ENCODE measurements at places on chromosomes 6 and 20. TPM values are rescaled to one million over a fixed set of nuclear protein-coding genes. Genes with fewer than 3 reads are reported as not detected.

- DNase-seq, result no peak
Measured at GRCh38 chr20:63500902-63501817, 2.3 kb upstream of the EEF1A2 start.

GRCh38 chr6:31356216-31356945 is 598 bp downstream of the HLA-B start:
- peak; percentile 46 for DNase-seq

DNA sequence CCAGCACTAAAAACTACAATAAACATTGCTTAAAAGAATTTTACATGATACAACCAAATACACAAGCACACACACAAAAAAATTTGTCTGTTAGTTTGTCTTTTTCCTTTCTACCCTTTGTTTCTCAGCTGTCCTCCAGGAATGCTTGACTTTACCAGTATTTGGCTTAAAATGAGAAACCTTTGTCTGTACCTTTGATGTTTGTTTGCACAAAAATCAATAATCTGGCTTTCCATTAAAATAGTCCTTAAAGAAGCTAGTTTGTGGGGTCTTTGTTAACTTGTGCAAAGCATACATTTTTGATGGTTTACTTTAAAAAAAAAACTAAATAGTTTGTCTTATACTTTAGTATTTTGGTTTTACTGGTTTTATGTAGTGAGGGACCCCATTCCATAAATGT is 49.3 kb downstream of the RPRD1B start:
- no peak for DNase-seq

DNA sequence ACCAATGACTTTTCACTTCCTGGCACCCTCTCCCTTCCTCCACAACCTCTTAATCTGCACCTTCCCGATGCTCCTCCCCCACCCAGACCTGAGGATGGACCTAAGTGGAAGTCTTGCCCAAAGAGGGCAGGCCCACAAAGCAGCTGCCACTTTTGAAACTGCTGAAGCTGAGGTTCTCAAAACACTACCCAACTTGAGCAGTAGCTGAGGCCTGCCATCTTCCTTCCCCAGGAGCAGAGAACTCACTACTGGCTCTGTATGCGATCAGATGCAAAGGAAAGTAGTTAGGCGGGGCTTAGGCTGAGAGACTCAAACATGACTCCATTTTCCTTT is 1.5 kb downstream of the HM13 start:
- DNase-seq, result no peak

DNA sequence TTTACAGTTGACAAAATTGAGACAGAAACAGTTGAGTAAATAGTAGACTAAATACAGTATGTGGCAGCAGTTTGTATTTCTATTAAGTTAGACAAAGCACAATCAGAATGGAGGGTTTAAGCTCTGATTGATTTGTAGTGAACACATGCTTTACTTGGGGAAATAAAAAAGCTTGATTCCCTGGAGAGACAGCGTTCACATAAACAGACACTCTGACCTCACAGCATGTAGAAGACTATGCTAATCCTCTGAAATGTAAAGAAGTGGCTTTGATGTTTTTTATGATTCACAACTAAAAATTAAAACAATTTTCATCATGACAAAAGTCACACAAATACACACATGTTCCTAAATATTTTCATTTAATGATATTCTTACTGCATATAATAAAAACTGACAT is 126.9 kb upstream of the FAM83B start:
- no peak for DNase-seq

- no peak for DNase-seq
Measured at GRCh38 chr6:123804787-123805540, 1.3 kb downstream of the NKAIN2 start.

DNA sequence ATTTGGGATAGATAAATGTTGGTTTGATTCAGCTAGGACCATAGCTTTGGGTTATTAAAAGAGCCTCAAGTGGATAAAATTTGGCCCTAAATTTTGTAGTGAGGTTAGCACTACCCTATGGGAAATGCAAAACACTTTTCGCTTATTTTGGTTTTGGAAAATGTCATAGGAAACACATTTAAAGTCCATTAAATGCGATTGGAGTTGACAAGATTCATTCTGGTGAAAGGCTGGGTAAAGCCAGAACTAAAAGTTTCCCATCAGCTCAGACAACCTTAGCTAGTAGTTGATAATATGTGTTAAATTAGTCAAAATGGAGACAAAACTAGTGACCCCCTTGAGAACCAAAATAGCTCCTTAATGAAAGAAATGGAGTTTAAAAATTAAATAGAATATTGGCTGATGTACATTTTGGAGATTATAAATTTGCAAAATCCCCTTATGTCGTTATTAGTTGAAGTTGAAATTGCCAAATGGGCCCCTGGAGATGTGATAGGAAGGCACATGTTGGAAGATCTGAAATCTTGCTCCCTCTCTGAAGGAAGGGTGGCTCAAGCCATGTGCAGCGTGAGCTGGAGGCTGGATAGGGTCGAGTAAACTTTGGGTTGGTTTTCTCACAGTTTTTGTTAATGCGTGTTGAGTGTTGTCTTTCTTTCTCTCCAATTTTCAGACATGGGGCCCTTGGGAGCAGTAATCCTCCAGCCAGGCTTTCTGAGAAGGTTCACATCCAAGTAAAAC is 72.8 kb downstream of the CD83 start:
- DNase-seq, result no peak

DNA sequence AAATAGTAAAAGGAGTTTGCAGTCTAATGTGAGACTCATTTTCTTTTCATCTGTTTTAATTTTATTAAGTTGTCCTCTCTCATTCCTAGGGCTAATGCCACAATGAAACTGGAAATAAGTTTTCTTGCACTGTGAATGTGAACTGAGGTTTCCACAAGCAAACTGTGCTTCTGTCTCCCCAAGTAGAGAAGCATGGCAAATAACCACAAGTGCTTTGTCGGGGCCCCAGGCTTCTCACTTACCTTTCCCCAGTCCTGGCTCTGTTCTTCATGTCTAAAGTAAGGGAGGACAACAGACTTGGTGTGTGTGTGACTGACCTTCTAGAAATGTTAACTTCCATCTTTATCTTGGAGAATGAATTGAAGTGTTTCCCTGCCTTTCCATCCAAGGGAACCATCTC is 80.8 kb downstream of the CBFA2T2 start:
- DNase-seq, result no peak

GRCh38 chr20:49964964-49965780 is 17.6 kb upstream of the SNAI1 start:
- DNase-seq, result peak; percentile 29

DNA sequence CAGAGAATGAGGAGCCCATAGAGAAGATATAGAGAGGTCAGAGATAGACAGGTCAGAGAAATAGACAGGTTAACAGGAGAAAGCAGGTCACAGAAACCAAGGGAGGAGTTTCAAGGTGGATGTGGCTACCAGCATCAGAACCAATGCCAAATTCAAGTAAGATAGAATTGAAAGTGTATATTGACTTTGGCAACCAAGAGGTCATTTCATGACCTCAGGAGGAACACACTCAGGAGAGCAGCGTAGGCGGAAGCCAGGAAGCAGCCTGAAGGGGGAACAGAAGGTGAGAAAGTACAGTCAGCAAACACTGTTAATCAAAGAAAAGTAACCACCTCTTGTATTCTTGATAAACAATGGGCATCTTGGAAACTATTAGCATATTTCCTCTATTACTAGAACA is 33.9 kb upstream of the ALDH8A1 start:
- no peak for DNase-seq

DNA sequence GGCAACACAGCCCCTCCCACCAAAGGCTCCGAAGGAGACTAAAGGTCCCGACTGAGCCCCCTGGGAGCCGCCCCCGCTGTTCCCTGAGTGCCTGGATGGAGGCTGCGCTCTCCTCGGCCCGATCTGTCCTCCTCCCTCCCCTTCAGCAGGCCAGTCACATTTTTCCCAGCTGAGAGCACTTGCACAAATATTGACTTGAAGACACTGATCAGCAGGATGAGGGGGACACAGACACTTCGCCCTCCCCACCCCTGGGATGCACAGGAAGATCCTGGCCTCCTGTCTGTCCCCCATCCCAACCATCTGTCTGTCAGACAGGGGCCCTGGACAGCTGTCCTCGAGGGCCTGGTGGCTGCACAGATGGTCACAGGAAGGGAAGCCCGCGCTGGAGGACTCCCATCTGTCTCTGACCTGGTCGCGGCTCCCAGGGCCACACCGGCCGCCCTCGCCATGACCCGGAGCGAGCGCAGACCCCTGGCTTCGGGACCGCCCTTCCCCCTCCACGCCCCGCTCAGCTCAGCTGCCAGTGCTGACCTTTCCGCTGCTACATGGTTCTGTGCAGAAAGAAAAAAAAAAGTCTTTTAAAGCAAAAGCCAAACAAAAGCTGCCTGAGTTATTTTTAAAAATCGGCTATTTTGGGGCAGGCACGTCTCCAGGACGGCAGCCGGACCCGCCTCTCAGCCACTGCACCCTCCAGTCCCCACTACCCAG is 11.1 kb downstream of the LAMA5 start:
- peak; percentile 66 for DNase-seq

GRCh38 chr6:119323931-119324330 is 25.6 kb downstream of the MAN1A1 start:
- DNase-seq, result no peak

DNA sequence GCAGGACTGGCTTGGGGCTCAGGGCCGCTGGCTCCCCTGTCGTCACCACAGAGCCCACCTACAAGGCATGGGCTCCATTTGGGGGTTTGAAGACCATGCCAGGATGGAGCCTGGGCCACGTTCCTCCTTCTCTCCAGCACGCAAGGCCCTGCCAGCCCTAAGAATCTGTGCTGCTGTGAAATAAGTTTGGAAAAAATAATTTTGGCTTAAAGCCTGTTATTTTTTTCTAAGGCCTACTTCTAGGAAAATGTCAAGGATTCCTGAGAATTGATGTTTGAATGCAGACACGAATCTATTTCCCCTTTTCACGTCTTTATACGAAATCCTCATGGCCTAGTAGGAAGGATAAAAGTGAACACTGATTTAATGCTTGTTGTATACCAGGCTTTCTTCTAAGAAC is 107.5 kb downstream of the LRFN2 start:
- DNase-seq, result no peak

GRCh38 chr6:92849636-92850035 is 569.7 kb downstream of the EPHA7 start:
- DNase-seq, result no peak

- DNase-seq, result no peak
Measured at GRCh38 chr20:2663364-2663886, 591 bp downstream of the IDH3B start.

GRCh38 chr6:54427396-54427937 is 119.2 kb downstream of the TINAG start:
- no peak for DNase-seq

GRCh38 chr6:24517659-24518543 is 23.1 kb downstream of the ALDH5A1 start:
- no peak for DNase-seq

- DNase-seq, result no peak
Measured at GRCh38 chr6:34526241-34526972, 29.7 kb downstream of the SPDEF start.

Gene CST5
- 0.44 TPM for polyA plus RNA-seq

Gene UNC5CL
- polyA plus RNA-seq, result 1.2 TPM

Gene BTNL2
- not detected for polyA plus RNA-seq

Gene SPEF1
- not detected for polyA plus RNA-seq

Gene RNF144B
- polyA plus RNA-seq, result 1.9 TPM

Gene SNAI1
- polyA plus RNA-seq, result 13.2 TPM

Gene AURKA
- polyA plus RNA-seq, result 1.3 TPM
